Activated CD4-positive, alpha-beta T cell treated with anti-CD3 and anti-CD28 coated beads, Interleukin-2, amount 10 ng/mL, durations not matched to agents 7 days and 5 days (primary cell): ENCODE measurements at places on chromosomes 7 and 10. TPM values are rescaled to one million over a fixed set of nuclear protein-coding genes. Genes with fewer than 3 reads are reported as not detected.

DNA sequence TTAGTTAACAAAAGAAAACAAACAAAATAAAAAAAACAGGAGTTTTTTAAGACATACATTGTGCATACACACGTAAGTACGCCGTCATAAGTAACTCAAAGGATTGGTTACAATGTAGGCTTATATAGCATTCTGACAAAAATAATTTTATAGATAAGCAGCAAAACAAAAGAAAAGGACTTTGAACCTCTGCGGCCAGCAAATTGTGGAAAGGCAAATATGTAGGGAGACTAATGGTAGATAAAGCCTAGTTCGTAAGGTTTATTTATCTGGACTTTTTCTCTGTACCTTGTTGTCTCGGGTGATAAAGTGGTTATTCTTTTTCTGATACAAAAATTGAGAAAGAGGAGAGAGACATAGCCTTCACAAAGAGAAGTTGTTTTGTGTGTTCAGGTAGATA, 891.9 kb downstream of the CNTNAP2 start:
- H3K4me3 ChIP-seq = no peak overlapping the region
- no peaks in the 10 kb centered on the region for H3K4me1 ChIP-seq
- H3K27ac ChIP-seq = no peak overlapping the region
- no peak for DNase-seq
- no peaks in the 10 kb centered on the region for H3K27me3 ChIP-seq

DNA sequence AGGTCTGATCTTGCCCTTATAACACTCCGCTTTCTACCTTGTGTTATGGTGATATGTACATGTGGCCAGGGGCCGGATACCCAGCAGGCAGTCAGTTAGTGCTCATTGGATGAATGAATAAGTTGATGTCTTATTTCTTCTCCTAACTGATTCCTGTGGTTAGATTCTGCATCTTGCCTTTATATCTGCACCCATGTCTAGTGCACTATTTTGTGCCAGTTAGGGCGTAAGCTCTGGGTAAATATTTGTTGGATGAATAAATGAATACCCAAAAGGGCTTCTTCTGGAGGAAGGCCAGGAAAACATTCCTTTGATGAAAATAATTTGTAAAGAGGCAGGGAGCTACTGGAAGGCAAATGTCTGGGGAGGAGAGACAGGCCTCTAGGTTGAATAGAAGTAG, 148.2 kb downstream of the CHN2 start:
- H3K27me3 ChIP-seq = no peaks in the 10 kb centered on the region
- no peaks in the 10 kb centered on the region for H3K36me3 ChIP-seq
- no peak overlapping the region for H3K4me3 ChIP-seq
- no peak overlapping the region for H3K27ac ChIP-seq
- DNase-seq = no peak

GRCh38 chr7:127973832-127974231, 57.4 kb downstream of the LRRC4 start:
- no peak overlapping the region for H3K27ac ChIP-seq
- DNase-seq = no peak
- no peaks in the 10 kb centered on the region for H3K4me1 ChIP-seq
- no peak overlapping the region for H3K4me3 ChIP-seq
- peaks cover 39% of the 10 kb centered on the region for H3K36me3 ChIP-seq
- no peaks in the 10 kb centered on the region for H3K27me3 ChIP-seq

DNA sequence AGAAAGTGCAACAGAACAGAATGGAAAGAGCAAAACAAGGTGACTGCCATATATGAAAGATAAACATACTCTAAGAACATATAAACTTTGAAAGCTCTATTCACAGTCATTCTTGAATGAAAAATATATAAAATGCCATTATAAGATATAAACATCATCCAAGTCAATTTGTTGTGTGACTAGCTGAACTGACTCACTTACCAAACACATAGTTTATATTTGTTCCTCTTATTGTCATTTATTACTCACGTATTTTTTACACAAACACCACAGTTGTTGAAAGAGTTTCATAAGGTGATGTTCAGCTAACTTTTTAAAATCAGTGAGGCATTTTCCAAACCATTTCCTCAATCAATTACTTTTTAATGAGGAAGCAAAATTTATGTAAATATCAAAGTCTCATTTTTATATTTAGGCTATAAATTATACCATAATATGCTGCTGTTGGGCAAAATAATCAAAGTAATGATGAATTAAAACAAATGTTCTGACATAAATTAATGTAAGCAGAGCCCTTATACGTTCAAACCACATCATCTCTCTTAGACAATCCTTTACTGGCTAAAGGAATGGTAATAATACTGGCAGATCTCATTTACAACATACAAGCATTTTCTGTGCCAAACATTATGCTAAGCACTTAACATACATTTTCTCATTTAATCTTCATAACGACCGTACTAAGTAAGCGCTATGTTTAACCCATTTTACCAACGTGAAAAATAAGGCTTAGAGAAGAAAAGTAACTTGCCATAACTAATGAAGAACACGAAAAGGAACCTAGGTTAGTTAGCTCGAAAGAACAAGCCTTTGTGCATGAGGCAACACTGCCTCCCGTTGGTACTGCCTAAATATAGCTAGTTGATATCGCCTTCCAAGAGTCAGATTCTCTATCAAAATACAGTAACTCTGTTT, 7.3 kb downstream of the LRRN3 start:
- H3K27ac ChIP-seq = peak overlapping the region; percentile 50
- H3K27me3 ChIP-seq = no peaks in the 10 kb centered on the region
- peak; percentile 73 for DNase-seq
- peaks cover 65% of the 10 kb centered on the region for H3K4me1 ChIP-seq
- peaks cover 85% of the 10 kb centered on the region for H3K36me3 ChIP-seq
- H3K4me3 ChIP-seq = peak overlapping the region; percentile 99

DNA sequence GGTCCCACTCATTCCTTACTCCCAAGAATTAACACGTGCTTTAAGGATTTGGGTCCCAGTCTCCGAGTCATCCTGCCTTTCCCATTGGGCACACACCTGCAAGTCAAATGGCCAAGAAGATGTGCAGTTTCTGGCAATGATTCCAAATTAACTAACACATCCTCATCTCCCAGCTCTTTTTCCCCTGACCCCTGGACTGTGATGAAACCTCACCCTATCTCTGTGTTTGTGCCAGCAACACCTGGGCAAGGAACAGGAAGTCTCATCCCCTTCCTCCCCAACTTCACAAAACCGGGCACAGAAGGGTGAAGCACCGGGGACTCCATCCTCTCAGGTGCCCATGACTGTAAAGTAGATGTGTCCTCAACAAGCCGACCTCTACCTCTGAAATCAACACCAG, 54.8 kb downstream of the PLXNA4 start:
- H3K27me3 ChIP-seq = no peaks in the 10 kb centered on the region
- no peak overlapping the region for H3K4me3 ChIP-seq
- H3K4me1 ChIP-seq = peaks cover 24% of the 10 kb centered on the region
- no peak overlapping the region for H3K27ac ChIP-seq

GRCh38 chr7:47952224-47952623, 4.0 kb upstream of the PKD1L1 start:
- H3K4me3 ChIP-seq = no peak overlapping the region
- peaks cover 13% of the 10 kb centered on the region for H3K36me3 ChIP-seq
- H3K27me3 ChIP-seq = no peaks in the 10 kb centered on the region

DNA sequence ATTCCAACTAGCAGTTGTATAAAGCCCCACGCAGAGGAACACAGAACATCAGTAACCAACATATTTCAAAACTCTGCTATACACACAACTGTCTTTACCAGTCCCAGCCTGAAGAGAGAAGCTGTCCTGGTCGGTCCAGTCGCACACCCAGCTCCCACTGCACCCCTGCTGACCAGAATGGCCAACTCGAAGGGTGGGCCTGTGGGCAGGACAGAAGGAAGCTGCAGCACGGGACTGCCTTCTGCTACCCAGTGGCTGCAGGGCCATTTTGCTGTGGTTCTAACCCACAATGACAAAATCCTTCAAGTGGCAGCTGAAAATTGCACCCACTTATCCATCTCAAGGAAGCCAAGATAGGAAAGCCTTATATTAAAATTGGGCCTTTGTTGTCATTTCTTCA, 48.2 kb downstream of the GSDME start:
- H3K27me3 ChIP-seq = no peaks in the 10 kb centered on the region
- no peak for DNase-seq
- no peak overlapping the region for H3K4me3 ChIP-seq
- peaks cover 8% of the 10 kb centered on the region for H3K4me1 ChIP-seq
- no peaks in the 10 kb centered on the region for H3K36me3 ChIP-seq

DNA sequence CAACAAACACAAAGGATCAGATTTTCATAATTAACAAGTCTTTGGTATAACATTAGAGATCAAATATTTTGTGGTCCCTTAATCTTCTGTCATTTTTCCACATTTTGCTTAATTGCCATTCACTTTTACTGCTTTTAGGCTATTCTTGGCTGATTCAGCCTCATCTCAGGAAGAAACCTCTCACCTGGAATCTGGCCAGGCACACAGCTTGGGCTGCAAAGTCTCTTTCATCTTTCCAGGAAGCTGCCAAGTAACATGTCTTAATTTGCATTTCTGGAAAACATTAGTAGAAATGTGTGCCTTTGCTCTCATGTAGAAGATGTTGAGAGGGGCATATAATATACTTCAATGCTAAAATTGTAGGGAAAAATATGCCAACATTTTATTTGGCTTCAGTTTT, 174.2 kb upstream of the STEAP4 start:
- DNase-seq = no peak
- H3K27ac ChIP-seq = no peak overlapping the region
- no peaks in the 10 kb centered on the region for H3K27me3 ChIP-seq
- no peaks in the 10 kb centered on the region for H3K36me3 ChIP-seq
- no peak overlapping the region for H3K4me3 ChIP-seq
- H3K4me1 ChIP-seq = no peaks in the 10 kb centered on the region

DNA sequence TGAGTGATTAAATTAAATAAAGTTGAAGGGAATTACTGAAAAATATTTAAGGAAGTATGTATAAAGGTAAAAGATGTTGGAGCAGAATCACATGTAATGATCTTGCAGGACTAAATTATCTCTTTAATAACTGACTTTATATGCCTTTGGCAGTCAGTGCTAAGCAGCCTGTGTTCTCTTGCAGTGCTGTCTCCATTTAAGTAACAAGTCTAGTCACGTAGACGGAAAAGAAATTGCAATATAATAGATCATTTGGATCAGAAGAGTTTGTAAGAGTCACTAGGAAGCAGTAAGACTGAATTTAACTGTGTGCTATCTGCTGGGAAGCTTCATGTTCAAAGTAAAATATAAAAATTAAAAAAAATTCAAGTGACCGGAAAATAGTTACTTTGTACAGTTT, 21.4 kb downstream of the BZW2 start:
- peaks cover 3% of the 10 kb centered on the region for H3K4me1 ChIP-seq
- DNase-seq = no peak
- H3K36me3 ChIP-seq = peaks cover 46% of the 10 kb centered on the region
- H3K27me3 ChIP-seq = no peaks in the 10 kb centered on the region

GRCh38 chr10:48545462-48546145, 59.3 kb downstream of the ARHGAP22 start:
- H3K27ac ChIP-seq = no peak overlapping the region
- no peaks in the 10 kb centered on the region for H3K4me1 ChIP-seq
- DNase-seq = no peak
- H3K4me3 ChIP-seq = no peak overlapping the region
- H3K27me3 ChIP-seq = no peaks in the 10 kb centered on the region
- no peaks in the 10 kb centered on the region for H3K36me3 ChIP-seq

DNA sequence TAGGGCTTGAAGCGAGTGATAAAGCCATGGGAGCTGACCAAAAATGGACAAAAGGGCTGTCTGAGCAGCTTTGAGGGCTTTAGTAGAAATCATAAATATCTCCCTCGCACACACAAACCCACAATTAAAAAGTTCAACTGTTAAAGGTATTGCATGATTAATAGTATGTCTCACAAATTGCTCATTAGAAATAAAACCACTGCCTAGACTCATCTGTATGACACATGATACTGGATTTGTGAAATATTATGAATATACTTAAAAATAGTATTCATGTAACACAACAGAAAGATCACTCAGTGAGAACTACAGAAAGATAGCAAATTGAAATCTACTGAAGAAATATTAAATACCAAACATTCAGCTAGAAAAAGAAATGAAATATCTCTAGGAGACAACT, 11.9 kb upstream of the PTPN12 start:
- no peak overlapping the region for H3K27ac ChIP-seq
- DNase-seq = no peak
- H3K36me3 ChIP-seq = no peaks in the 10 kb centered on the region
- no peak overlapping the region for H3K4me3 ChIP-seq
- H3K27me3 ChIP-seq = peaks cover 6% of the 10 kb centered on the region
- no peaks in the 10 kb centered on the region for H3K4me1 ChIP-seq

DNA sequence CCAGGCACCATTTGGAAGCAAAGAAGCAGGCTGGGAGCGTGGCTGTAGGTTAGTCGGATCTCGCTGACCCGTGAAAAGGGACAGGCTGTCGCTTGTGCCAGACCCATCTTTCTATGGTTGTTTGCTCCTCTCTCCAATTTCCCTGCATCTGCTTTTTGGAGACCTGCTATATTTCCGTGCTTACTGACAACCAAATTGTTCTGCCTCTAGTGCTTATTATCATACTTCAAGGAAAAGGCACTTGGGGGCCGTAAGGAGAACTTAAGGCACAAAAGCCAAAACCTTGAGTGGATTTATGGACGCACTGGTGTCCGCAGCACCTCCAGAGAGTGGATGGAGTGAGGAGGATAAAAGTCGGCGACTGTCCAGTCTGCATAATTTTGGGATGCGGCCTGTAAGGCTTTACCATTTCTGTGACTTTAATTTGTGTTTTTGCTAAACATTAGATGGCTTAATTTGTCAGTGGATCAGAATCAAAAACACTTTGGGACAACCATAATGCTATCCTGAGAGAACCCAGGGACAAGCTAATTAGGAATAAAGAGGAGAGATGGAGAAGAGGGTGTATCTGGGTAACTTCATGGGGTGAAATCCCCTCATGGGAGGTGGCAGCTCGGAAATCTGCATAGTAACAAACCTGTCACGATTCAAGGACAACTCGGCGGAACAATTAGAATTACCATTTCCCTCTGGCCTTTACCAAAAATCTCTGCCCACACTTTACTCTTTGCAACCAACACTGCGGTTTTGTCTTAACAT, 206.7 kb downstream of the HDAC9 start:
- no peaks in the 10 kb centered on the region for H3K27me3 ChIP-seq
- H3K27ac ChIP-seq = no peak overlapping the region
- no peaks in the 10 kb centered on the region for H3K36me3 ChIP-seq
- no peak overlapping the region for H3K4me3 ChIP-seq

DNA sequence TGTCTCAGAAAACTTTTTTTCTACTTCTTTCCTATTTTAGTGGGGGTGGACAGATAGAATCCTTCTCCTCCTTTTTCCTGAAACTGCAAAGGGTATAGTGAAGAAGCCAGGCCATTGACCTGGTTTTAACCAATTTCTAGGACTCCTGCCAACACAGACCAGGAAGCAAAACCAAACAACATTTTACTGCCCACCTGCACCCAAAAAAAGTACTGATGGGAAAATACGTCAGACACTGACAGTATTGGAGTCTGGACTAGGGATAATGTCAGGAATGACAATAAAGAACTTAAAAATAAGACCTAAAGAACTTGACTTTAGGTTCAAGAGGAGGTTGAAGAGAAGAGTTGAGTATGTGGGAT, 5.0 kb upstream of the STEAP4 start:
- no peak overlapping the region for H3K27ac ChIP-seq
- H3K4me3 ChIP-seq = no peak overlapping the region
- H3K27me3 ChIP-seq = peaks cover 23% of the 10 kb centered on the region
- H3K36me3 ChIP-seq = no peaks in the 10 kb centered on the region

GRCh38 chr7:1533255-1533546, 2.7 kb downstream of the MAFK start:
- DNase-seq = no peak
- peaks cover 35% of the 10 kb centered on the region for H3K4me1 ChIP-seq
- peak overlapping the region; percentile 85 for H3K4me3 ChIP-seq

GRCh38 chr10:30839652-30840051, 192.0 kb downstream of the ZNF438 start:
- H3K4me3 ChIP-seq = no peak overlapping the region
- no peaks in the 10 kb centered on the region for H3K4me1 ChIP-seq
- no peak for DNase-seq
- H3K27ac ChIP-seq = no peak overlapping the region
- H3K27me3 ChIP-seq = no peaks in the 10 kb centered on the region

Gene EFCAB10
- total RNA-seq = not detected

Gene FAM25A
- not detected for total RNA-seq
